Activated CD4-positive, alpha-beta T cell treated with anti-CD3 and anti-CD28 coated beads for 24 hours (primary cell): ENCODE measurements at places on chromosomes 6 and 20.

GRCh38 chr20:44781118-44781517, 29.2 kb downstream of the RIMS4 start:
- DNase-seq: no peak

GRCh38 chr6:70028926-70029325, 162.6 kb downstream of the COL19A1 start:
- DNase-seq: no peak

DNA sequence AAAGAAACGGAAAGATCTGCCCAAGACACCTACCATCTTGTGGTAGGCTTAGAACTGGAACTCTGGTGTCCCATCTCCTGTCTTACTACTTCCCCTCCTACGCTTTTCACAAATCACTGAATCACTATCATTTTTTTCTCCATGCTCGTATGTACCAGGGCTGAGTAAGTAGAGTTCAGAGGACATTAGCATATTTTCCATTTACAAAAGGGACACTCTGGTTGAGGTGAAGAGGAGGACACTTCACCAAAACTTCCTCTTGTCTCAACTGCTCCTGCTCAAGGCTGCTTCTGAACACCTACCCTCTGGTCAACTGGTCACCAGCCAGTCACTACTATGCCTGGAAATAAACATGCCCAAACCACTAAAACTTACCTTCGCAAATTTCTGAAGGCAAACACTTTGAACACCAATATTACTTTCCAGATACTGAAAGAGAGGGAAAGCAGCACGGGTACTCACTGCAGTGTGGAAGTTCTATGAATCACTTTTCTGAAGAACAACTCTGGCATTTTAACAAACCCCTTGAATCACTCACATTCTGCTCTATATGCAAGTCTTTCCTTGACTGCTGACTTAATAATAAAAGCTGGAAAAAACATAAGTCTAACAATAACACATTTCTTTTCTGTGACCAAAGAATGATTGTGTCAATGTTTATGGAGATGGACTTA, 123.3 kb downstream of the INSM1 start:
- no peak for DNase-seq

- DNase-seq: no peak
Observed at GRCh38 chr6:74976026-74976425, 229.8 kb downstream of the COL12A1 start.

DNA sequence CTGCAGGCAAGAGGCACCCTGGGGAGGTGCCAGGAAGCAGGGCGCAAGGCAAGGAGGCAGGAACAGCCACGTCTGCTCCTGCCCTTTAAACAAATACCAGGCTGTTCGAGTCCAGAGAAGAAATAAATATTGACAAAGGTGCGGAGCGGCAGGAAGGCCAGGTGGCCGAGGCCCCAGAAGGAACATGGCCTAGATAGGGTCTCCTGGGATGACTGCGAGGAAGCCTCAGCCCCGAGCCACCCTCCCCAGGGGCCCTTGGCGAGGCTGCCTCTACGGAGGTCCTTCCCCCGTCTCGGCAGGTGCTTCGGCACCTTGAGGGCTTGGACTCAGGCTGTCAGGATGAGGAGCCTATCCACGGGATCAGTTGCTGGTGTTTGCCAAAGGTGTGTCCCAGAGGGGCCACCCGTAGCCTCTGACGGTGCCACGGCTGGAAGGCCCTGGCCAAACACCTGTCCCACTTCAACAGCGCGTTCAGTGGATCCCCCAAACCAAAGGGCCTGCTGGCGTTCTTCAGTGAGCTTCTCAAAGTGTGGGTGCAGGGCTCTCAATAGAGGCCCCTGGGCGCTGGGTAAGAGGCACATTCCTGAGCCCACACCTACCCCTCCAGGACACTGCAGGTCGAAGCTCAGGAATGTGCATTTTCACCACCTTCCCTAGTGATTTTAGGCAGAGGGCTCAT, 39.8 kb downstream of the SNX5 start:
- no peak for DNase-seq

- DNase-seq: no peak
Observed at GRCh38 chr20:25160467-25160866, 35.0 kb upstream of the ENTPD6 start.

GRCh38 chr6:16921399-16922110, 160.3 kb upstream of the ATXN1 start:
- DNase-seq: no peak

GRCh38 chr6:106556368-106556960, 72.8 kb downstream of the RTN4IP1 start:
- no peak for DNase-seq

- DNase-seq: no peak
Observed at GRCh38 chr20:34190679-34191090, 50.5 kb upstream of the ASIP start.

- no peak for DNase-seq
Observed at GRCh38 chr6:51213811-51214210, 395.1 kb downstream of the TFAP2B start.

DNA sequence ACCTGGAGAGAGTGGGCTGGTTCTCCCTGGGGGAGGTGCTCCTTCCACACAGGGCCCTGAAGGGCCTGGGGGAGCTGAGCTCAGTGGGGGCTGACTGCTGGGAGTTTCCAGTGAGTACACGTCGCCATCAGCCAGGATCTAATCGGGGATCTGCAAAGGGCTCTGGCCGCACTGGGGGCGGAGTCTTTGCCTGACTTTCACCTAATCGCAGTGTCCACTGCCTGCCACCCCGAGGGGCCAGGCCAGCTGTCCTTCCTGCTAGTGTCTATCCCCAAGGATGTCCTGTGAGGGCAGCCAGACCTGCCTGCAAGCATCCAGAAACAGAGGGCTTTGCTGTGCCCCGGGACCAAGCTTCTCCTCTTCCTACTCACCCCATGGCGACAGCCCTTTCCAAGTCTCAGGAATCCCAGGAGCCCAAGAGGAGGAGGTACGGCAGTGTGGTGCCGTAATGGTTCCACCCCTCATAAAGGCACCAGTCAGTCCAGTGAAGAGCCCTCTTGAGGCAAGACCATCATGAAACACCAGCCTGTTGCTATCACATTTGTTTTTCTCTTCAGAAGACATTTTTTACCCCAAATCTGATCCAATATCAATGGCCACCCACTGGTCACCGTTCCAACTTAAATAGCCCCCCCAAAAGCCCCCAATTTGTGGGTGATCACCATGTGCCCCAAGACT, 243.1 kb upstream of the ECI2 start:
- DNase-seq: no peak

DNA sequence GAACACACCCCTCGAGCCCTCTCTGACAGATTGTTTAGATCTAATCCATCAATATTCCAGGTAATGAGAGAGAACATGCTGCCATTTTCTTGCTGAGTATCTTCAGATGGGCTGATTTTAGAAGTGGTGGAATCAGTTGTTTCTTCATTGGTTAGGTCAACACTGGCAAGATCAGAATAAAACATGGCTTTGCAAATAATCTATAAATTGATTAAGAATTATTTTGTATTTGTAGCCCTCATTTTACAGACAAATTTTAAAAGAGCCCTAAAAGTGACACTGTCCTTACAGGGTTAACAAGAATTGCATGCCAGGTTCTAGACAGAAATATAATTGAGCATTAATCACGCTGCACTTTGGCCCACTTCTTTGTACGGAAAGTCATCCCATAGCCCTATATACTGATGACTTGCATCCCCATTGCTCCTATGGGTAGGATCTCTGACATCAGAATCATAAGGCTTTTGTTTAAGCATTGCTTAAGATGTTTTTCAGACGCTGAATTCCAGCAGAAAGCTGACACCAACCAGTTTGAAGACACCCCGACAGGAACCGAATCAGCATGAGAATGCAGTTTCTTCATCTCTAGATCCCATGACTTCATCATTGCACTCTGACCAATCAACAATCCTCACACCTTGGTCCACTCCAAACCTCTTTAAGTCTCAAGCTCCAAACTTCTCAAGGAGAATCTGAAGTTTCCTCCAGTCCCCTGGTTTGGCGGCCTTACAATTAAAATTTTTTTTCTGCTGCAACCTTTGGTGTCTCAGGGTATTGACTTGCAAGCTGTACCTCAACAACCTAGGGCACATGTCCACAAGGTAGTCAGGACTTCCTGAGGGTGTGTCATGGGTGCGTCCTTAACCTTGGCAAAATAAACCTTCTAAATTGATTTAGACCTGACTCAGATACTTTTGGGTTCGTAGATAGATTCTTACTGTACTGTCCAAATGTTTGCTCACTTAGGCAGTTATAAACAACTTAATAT, 7.8 kb downstream of the TDP2 start:
- no peak for DNase-seq

- no peak for DNase-seq
Observed at GRCh38 chr20:6732001-6732447, 35.5 kb upstream of the BMP2 start.

GRCh38 chr6:134962421-134962820, 12.5 kb upstream of the ALDH8A1 start:
- no peak for DNase-seq

GRCh38 chr20:24732076-24732475, 217.0 kb upstream of the CST7 start:
- no peak for DNase-seq

DNA sequence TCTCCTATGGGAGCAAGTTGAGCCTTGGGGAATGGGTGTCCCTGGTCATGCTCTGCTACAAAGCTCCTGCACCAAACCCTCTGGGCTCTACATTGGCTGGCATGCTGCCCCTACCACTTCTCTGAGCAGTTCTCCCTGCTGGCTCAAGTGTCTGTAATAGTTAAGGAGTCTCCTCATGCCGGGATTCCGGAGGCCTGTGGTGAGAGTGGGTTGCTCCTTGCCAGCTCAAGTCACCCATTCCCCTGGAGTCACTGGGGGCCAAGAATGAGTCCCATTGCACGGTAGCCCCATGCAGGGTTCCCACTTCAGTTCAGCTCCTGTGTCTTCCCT, 173.9 kb downstream of the PRDM13 start:
- no peak for DNase-seq

DNA sequence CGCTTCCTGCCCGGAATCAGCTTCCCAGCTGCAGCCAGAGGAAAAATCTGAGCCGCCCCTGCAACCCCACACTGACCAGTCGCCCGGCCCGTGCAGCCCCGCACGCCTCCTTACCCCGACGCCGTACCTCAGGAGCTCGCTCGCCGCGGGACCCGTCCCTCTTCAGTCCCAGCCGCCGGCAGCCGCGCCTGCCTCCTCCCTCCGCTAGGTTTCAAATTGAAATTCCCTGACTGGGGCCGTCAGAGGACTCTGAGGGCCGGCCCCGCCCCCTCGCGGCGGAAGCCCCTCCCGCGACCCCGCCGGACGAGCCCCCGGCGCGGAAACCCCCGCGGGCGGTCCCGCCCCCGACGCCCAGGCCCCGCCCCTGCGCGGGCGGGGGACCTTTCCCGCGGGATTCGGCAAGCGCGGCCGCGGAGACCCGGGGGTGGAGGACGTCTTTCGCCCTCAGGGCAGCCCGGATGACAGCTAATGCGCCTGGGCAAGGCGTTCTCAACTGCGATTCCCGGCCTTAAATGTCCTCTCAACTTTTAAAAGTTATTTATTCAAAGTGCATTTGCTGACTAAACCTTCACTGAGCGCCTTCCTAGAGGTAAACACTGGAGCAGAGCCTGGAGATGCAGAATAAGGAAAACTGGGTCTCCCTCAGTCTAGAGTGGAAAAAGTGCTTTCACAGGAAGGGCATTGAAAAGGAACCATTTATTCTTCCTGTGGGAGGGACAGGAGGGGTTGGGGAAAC, at the start of gene EPB41L2:
Gene EPB41L2 (minus strand): TSS at position 218 of the 736 bp plus-strand sequence. CDS start 106,760 bp downstream, outside the sequence.
- peak; percentile 61 for DNase-seq
